ENCODE measurements at places on chromosomes 4 and X.

- no peak for DNase-seq
These were observed 93.1 kb downstream of the SLC39A8 start for GRCh38 chr4:102252171-102252570.

DNA sequence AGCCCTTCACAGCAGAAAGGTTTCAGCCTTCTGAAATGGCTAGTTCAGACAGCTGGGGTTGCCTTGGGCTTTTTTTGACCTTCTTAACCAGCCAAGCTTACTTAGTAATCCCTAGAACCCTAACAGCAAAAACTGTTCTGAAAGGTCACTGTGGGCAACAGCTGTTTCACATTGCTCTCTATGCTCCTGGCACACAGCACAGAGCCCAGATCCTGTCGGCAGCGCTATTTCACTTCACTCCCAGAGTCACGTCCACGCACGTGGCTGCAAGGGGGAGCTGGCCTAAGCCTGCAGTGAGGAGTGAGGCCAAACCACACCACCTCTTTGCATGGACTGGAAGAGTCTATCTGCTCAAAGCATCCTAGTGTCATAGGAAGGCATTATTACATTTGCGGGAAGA is 32.0 kb upstream of the STS start:
- no peak for DNase-seq

- DNase-seq, result no peak
These were observed 29.7 kb upstream of the LNX1 start for GRCh38 chr4:53620956-53621355.

GRCh38 chr4:147732518-147733235 is 789 bp downstream of the ARHGAP10 start:
- DNase-seq, result peak; percentile 30

DNA sequence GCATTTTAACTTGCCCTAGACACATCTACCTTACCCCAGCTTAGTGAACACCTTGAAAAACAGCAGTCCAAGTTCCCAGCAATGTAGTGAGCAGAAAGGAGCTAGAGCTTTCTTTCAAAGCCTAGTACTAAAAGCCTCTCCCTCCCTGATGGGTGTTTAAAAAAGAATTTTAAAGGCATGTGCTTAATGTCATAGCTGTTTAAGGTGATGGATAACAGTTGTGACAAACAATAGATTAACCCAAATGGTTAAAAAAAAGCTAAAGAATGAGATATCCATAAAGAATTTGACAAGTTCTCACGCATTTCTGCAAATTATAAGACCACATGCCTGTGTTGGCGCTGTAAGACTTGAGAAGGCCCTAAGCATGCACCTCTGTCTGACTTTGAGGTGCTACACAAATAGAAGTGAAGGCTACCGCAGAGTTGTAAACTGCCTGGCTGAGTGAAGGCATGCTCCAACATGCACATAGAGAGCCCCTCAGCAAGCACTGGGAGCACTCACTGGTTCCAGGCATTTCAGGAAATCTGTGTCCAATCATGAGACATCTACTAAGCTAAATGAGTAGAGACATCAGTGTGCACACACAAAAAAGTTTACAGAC is 94.0 kb downstream of the PHF8 start:
- DNase-seq, result no peak

DNA sequence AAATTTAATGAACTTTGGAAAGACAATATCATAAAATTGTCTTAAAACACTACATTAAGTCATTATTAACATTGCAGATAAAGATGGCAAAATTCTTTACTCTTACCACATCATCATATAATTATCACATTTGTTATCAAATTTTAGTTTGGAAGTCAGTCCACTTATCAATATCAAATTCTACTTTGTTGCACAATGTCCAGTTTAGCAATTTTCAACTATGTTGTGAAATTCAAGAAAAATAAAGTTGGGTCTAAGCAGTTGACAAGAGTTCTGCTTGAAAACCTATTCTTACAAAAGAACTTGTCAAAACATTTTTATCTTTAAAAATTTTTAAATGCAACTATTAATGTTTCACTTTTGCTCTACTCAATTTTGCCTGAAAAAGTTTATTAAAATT is 44.7 kb upstream of the TET2 start:
- no peak for DNase-seq

DNA sequence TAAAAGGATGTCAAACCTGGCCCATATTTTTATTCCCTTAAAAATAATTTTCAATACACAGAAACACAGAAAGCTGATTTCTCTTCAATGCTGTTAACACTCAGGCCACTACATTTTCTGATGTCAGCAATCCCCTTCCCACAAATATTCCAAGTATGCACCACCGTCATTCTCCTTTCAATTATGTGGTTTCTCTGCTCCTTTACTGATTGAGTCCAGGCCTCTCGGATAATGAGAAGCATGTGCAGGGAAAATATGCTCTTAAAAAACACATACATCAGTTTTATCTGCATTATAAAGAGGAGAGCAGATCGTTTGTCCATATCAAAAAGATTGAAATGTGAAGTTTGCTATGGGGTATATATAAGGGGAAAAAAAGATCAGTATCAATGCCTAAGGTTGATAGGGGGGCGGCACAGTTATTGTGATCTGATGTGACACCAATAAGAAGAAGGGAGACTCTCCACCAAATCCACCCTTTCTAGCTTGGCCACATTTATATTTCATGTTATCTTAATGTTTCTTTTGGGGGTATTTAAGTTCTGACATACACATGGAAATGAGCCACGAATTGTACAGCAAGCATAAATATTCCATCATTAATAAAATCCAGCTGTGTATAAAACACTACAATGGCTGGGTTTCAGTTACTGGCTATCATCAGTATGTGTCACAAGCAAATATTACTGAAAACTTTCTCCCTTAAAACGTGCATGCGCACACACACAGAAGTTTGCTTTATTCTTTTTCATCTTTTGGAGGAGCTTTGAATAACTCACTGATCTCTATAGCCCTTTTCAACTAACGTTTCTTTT is 6.4 kb downstream of the AMOT start:
- DNase-seq, result no peak

- DNase-seq, result no peak
These were observed 44.4 kb downstream of the BBS12 start for GRCh38 chr4:122776916-122777315.

DNA sequence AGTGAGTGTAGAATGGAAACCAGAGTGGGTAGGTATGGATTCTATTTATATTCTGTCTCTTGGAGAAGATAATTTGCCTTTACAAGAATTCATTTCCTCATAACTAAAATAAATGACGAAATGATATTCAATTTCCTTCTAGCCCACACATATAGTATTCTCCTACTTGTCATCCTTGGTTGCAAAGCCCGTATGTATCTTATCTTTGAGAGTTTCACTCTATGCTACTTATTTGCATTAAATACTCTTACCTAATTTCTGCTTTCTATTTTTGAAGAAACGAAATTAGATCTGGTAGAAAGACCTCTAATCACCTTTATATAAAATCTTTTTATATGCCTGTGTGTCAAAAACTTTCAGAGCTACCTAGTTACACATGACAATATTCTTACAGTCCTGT is 457.7 kb downstream of the NKX6-1 start:
- no peak for DNase-seq

DNA sequence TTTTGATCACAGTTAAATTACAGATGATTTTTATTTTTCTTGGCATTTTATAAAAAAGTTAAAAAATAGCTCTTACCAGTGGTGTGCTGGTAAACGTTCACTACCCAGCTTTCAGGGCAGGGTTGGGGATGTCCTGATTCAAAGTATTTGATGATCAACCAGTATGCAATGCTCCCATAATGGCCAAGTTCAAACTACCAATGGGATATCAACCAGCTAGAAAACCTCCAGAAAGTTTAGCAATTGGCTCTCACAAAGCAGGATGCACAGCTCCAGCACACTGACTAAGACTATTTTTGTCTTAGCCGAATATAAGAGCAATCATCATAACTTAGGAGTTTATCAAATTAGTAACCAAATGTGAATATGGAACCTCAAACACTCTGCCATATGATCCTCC is 108.0 kb upstream of the PDE5A start:
- no peak for DNase-seq

GRCh38 chrX:12711435-12712040 is 79.7 kb upstream of the PRPS2 start:
- DNase-seq, result no peak

DNA sequence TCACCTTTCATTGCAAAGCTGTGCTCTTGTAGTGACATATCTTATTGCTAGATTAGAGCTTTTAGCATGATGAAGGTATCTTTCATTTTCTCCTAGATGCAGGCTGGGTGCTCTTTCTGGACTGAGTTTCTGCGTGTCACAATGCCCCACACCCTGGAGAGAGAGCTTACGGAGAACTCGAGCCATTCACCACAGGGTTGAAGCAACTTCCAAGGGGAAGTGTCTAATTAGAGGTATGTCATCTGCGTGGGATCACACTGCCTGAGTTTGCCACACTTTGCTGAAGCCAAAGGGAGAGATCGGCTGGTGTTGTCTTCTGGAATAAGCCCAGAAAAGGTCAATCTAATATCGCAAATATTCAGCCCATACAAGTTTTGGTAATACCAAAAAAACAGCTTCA is 179.3 kb upstream of the MBNL3 start:
- DNase-seq, result no peak

DNA sequence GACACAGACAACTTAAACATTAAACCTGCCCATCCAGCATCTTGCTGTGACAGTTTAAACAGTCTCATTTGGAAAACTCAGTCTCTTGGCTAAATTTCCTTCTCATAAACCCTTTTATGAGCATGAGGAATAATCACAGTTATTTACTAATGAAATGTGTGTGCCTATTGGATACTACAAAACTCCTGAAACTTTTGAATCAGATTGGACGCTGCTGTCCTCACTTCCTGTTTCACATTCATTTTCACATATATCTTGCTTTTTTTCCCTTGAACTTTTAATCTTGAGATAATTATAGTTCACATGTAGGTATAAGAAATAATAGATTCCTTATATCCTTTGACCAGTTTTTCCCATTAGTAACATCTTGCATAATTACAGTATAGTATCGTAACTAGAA is 111.7 kb downstream of the CDKL5 start:
- DNase-seq, result no peak

Data from CD4-positive, alpha-beta T cell treated with Interleukin-17A for 4 hours (primary cell).